ENCODE measurements at places on chromosomes 5 and 9.
A peak's percentile ranks its signal among the peaks of the same experiment; 100 is the strongest.

DNA sequence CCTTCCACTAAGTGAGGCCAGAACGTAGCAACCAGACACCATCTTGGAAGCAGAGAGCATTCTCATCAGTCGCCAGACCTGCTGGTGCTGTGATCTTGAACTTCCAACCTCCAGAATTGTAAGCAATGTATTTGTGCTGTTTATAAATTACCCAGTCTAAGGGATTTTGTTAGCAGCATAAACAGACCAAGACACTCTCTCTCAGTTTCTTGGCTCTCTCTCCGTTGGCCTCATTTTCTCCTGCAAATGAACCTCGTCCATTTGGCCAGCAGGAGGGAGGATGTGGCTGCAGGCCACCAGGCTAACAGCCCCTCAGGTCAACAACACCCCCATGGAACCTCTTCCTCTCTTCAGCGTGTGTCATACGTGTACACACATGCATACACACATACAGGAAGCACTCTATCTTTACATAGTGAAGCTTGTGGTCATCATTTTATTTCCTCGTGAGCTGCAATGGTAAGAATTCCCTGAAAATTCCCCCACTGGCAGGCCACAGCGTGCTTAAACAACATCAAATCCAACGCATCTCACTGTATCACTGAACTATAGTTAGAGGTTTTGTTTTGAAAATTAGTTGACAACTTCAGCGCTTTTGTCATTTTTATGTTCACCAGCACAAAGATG lies 62.8 kb upstream of the PPP1R26 start:
- DNase-seq: no peak

- DNase-seq: no peak
Measured at GRCh38 chr5:43702815-43703214, 99.8 kb downstream of the NNT start.

DNA sequence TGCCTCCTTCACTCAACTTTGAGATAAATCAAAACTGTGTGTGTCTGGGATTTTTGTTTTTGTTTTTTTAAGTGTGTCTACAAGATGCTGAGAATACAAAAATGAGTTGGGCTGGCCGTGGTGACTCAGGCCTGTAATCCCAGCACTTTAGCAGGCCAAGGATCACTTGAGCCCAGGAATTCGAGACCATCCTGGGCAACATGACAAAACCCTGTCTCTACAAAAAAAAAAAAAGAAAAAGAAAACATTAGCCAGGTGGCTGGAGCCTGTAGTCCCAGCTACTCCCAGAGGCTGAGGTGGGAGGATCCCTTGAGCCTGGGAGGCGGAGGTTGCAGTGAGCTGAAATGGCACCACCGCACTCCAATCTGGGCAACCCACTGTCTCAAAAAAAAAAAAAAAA lies 21.0 kb downstream of the HNRNPK start:
- no peak for DNase-seq

DNA sequence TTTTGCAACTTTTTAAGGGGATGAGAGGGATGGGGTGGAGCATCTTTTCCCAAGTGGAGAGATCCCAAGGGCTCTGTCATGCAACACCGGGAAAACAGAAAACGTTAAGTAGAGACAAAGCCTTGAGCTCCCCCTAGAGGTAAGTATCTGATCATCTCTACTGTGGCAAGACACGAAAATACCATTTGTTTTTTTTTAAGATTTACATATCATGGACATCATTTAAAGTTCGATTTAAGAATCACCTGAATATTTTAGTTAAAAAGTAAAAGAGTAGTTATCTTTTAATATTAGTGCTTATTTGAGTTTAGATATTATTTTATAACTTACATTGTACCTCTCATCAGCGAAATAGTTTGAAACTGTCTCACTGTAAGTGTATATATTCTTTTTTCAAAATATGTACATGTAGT lies 200.4 kb downstream of the LRRC70 start:
- DNase-seq: no peak

DNA sequence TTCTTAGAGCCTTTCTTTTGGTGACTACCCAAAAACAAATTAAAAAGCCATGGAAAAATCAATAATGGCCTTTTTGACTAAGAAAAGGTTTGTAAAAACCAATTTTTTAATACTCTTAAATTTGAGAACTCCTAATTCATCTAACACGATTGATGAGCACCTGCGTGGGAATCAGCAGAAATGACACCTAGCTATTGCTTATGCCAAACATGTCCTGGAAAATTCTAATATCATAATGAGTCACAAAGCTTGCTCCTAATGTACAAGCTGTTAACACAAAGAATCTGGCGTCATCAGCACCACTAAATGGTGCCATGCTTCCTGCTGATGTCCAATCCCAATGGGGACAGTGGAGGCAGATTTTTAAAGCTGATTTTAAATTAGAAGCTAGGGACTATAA lies 146.2 kb upstream of the LRRTM2 start:
- DNase-seq: no peak

DNA sequence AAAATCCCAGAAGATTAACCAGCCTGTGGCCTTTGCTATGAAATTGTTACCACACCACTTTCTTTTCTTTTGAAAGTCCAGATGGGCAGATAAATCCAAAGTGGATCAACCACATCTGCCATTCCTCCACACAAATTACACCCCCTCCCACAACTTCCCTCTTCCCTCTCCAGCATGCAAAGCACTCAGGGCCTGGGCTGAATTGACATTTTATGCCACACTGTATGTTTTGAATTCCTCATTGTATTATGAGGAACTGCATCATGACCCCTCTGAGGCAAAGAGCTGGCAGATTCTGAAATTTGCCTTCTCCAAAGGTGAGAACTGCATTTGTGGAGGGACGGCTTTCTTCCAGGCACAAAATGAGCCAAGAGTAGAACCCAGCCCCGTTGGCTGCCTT lies 589.2 kb upstream of the KLF4 start:
- DNase-seq: no peak

DNA sequence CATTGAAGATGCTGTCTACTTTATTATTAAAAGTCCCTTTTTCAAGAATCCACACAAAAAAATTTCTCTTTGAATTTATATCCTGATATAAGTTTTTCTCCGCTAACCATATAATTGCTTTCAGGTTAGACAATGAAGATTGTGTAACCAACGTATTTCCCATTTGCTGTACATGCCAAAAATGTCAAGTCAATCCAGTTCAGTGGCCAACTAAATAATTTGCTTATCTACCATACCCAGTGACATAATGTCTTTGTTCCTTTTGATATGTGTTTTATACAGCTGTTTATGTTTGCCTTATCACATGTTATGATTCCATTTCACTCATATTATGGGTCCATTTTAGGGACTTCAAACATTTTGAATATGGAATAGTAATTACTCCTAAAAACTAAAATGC lies 349.9 kb downstream of the EFNA5 start:
- DNase-seq: no peak

- no peak for DNase-seq
Measured at GRCh38 chr5:36040651-36041536, 25.8 kb downstream of the UGT3A2 start.

- no peak for DNase-seq
Measured at GRCh38 chr9:91858213-91859030, 91.6 kb downstream of the ROR2 start.

DNA sequence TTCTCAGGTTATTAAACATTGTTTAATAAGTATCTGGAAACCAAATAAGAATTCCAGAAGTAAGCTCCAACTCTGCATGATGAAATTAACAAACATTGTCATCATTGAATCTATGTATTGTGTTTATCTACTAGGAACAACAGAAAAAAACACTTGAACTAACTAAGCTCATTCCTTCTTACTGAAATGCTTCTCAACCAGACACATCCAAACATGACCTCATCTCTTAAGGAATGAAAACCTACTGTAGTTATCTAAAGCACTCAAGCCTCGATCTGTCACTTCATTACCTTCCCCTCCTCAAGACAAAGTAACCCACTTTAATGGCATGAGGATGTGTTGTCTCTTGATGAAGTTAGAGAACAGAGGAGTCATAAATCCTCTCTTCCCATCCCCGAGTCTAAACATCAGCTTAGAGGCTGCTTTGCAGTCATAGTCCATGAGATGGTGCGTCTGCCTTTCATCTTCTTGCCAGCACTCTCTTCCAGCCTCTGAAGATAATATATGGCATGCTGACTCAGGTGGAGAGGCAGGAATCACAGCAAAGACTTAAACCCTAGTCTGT lies 86.5 kb downstream of the CEMIP2 start:
- DNase-seq: no peak

DNA sequence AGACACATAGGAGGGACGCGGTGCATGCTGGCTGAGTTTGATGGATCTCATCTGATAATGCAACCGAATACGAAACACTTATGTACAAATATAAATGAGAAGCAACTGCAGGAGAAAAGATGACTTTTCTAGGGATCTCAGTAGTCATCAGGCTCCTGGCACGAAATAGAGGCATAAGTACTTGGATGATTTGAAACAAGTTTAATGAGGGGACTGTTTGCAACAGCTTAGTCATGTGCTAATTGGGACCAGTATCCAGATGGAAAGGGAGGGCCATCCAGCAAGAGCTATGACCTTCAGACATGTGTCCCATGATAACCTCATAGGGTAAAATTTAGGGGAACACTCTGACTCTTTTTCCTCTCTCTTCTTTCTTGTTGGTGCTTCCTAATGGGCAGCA lies 123.0 kb downstream of the EGFLAM start:
- DNase-seq: no peak

GRCh38 chr5:88870285-88870684 lies 12.7 kb downstream of the MEF2C start:
- no peak for DNase-seq

DNA sequence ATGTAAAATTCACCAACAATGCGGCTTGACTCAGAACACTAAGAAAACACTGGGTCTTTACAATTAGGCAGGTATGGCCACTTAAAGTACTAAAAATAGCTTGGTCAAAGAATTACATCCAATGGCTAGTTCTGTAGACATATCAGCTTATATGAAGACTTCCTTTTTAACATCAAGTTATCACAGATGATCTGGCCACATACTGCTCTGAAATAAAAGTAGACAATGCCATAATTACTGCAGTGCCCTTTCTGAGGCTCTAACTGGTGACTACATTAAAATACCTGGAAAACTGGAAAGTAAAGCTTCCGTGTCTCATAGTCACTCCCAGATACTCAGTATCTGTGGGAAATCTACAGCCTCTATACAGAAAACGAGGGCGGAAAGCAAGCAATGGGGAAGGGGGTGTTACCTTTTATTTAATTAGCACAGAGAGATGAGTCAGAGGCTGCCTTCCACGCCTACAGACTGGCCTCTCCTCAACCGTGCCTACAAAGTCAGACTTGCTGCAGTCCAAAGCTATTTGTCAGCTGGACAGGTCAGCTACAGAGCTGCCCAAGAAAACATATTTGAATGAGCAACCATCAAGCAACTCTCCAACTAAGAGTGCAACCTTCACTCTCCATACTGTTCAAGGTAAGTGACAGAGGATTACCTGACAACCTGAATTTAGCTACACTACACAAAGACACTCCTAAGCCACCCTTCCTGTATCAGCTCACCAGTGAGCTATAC lies 8.7 kb downstream of the SERINC5 start:
- DNase-seq: peak; percentile 35

- DNase-seq: no peak
Measured at GRCh38 chr9:72048850-72049249, 11.6 kb downstream of the C9orf57 start.

DNA sequence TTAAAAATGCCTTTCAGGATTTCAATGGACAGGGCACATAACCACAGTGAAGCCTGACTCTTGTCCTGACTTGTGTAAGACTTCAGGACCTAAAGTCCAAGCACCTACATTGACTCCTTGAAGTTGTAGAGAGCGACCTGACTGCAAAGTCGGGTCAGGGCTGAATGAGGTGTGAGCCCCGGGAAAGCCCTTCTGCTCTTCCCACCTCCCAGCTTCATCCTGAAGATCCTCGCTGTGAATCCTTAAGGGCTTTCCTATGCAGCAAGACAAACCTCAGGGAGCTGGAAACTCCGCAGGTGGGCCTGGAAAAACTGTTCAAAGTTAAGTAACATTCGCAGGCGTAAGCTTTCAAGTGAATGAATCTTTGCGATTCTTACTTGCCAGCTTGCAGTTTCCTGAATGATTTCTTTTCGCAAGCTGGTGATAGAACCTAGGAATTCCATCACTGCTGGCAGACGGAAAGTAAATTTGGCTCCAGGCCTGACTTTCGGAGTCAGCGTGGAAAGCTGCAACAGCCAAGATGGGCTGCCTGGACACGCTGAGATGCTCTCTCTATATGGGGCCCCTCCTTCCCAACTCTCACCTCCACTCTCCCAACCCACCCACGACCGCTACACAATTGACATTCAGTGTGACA lies 10.9 kb downstream of the SEMA5A start:
- DNase-seq: no peak

DNA sequence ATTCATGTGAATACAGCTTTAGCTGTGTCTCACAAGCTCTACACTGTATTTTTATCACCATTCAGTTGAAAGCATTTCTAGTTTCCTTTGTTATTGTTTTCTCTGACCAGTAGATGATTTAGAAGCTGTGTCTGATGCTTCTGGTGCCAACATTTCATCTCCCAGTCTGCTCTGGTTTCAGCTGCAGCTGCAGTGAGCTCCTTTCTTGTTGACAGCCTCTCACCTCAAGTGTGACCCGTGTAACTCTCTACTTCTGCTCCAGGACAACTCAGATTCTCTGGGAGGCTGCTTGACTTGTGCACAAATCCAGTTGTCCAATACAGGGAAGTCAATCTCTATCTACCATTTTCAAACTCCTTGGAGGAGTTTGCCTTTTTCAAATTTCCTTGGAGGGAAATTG lies 504.8 kb downstream of the DIRAS2 start:
- no peak for DNase-seq

GRCh38 chr9:98583417-98583816 lies 125.3 kb downstream of the GABBR2 start:
- DNase-seq: no peak

GRCh38 chr5:71794061-71794695 lies 75.1 kb downstream of the CARTPT start:
- no peak for DNase-seq

DNA sequence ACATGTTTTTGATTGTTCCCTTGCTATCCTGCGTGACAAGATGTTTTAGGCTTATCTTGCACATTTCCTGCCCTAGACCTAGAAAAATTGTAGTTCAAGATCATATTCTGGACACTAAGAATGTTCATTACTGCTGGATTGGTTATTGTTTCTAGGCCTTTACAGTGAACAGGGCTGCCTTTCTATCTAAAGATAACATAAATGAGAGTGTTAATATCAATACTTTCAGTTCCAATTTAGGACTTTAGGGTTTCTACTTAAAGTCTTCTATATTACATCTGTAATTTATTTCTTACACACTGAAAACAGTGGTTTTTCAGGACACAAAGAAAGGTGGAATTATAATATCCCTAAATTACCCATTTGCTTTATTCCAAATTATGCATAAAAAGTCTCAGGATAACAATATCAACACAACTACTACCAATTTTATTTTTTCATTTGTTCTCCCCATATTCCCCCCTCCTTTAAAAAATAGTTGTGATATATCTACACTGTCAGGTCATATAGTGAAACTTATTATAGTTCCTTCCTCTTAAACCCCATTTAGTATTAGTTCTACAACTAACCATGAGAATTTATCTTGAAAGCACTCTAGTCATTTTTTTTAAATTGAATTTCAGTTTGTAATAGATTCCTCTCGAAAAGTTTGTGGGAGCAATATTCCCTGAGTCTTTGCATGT lies 293.9 kb upstream of the RIOK2 start:
- DNase-seq: no peak

Measured in activated naive CD4-positive, alpha-beta T cell treated with anti-CD3 and anti-CD28 coated beads, Interleukin-2, amount 50 U/mL, for 16 hours (primary cell).